ENCODE measurements at places on chromosomes 12 and 14.
A peak's percentile ranks its signal among the peaks of the same experiment; 100 is the strongest.

GRCh38 chr14:76305268-76305826, 70.6 kb upstream of the ESRRB start:
- DNase-seq, result no peak

- no peak for DNase-seq
These were observed 1.5 kb upstream of the EP400 start for GRCh38 chr12:131948166-131948712.

- no peak for DNase-seq
These were observed 81.2 kb upstream of the OTOGL start for GRCh38 chr12:80018119-80018518.

- peak; percentile 11 for DNase-seq
These were observed 90.1 kb downstream of the SLC6A15 start for GRCh38 chr12:84822525-84822924.

- no peak for DNase-seq
These were observed 78.0 kb downstream of the AKAP6 start for GRCh38 chr14:32407130-32407529.

DNA sequence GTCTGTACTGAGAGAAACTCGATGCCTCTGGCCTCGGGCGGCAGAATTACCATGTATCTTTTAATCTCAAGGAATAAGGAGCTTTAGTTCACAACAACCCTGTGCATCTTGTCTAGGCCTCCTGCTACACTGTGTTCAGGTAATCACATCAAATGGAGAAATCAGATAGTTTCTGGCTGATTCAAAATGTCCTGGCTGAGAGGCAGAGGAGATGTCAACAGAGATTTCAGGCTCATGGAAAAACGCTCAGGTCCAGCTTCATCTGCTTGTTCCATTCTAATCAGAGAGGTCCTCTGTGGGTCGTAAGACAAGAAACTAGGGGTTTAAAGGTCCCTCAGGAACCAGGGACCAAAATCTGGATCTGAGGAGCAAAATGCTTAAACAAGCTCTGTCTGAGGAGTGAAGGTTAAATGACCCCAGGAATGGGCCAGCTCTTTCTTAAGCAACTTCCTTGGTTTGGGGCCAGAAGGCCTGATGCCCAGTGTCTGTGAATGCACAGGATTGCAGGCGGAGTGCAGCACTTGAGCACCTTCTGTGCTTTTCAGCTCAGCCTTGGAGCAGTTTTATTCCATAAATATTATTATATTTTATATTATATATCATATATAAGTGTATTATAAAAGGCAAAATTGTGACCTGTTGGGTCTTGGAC, 170.2 kb upstream of the PRICKLE1 start:
- no peak for DNase-seq

DNA sequence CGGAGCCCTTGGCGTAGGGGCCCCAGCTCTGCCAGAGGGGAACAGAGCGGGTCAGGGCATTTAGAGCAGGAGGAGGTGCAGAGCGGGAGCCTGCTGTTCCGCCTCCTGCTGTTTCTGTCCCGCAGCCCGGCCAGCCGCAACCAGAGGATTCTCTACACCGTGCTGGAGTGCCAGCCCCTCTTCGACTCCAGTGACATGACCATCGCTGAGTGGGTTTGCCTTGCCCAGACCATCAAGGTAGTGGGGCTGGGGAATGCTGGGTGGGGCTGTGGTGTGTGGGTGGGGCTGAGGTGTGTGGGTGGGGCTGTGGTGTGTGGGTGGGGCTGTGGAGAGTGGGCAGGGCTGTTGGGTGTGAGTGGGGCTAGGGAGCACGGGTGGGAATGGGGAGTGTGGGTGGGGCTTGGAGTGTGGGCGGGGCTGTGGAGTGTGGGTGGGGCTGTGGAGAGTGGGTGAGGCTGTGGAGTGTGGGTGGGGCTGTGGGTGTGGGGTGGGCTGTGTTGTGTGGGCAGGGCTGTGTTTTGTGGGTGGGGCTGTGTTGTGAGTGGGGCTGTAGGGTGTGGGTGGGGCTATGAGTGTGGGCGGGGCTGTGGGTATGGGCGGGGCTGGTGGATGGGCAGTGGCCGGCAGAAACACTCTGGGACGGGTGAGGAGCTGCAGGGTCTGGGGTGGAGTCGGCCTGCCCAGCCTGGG, 8.0 kb downstream of the ASPG start:
- no peak for DNase-seq

DNA sequence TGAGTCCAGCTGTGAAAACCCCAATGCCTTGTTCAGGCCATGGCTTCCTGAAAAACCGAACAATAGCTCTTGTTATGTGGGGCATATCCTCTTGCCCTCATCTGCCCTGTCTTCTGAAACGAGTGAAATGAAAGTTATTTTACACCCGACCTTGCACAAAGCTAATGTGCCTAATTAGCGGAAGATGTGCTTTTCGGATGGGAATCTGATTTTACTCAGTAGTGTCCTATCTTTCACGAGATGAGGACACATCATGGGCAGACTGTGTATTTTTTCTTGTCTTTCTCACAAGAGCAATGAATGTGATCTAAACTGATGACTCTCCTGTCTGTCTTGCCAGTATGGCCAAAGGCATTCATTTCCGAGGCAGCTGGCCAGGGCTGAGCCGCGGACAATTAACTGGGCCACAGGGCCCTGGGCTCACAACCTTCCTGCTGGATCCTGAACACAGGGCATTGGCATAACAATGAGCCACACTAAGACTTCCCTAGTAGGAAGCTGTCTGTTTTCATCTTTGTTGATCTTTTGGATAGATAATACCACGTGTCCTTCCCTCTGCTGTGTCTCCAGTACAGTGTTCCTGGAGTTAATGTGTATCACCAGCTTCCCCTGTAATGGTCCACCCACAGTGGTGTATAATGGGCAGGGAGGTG, 86.0 kb upstream of the HIF1A start:
- DNase-seq, result no peak

- no peak for DNase-seq
These were observed 177.8 kb upstream of the DIO2 start for GRCh38 chr14:80388980-80389711.

All from RPMI8226 (cell line).